T-helper 2 cell treated with Interferon-gamma antibody and Interleukin-4, amounts not matched to agents 100 ng/mL and 5 ng/mL, for 36 hours (primary cell): ENCODE measurements at places on chromosomes 3 and 15. TPM values are rescaled to one million over a fixed set of nuclear protein-coding genes. Genes with fewer than 3 reads are reported as not detected.

Gene CLDN18
- not detected in 2 replicates for total RNA-seq

Gene NECTIN3
- 1.3 and 1.5 TPM in 2 replicates for total RNA-seq

Gene LYZL4
- not detected in 2 replicates for total RNA-seq

Gene ROBO1
- total RNA-seq, result 0.11 TPM in 1 of 2 replicates, not detected in the other

Gene APBA2
- total RNA-seq, result 7.0 and 8.1 TPM in 2 replicates

Gene STXBP5L
- total RNA-seq, result not detected in 2 replicates

Gene GPR87
- 0.09 and 0.20 TPM in 2 replicates for total RNA-seq

Gene NAALADL2
- total RNA-seq, result not detected in 2 replicates

Gene TXNRD3
- 0.25 and 0.27 TPM in 2 replicates for total RNA-seq

Gene IQCF5
- not detected in 2 replicates for total RNA-seq

Gene SLC38A3
- total RNA-seq, result not detected in 2 replicates

Gene SOX14
- total RNA-seq, result not detected in 2 replicates

Gene ISLR
- not detected in 2 replicates for total RNA-seq

Gene GPR176
- 0.05 TPM in 1 of 2 replicates, not detected in the other for total RNA-seq

Gene FILIP1L
- 5.0 and 5.5 TPM in 2 replicates for total RNA-seq

Gene TMEM212
- not detected in 2 replicates for total RNA-seq

Gene C2CD4A
- total RNA-seq, result not detected in 2 replicates

Gene ITIH1
- not detected in 2 replicates for total RNA-seq

Gene EXD1
- total RNA-seq, result not detected in 2 replicates

Gene DZIP3
- 9.2 and 9.6 TPM in 2 replicates for total RNA-seq

Gene C15orf39
- total RNA-seq, result 113 and 117 TPM in 2 replicates

Gene TTC14
- total RNA-seq, result 66.9 and 67.4 TPM in 2 replicates

Gene HDAC11
- 1.3 TPM in 2 replicates for total RNA-seq

Gene FXR1
- 123 and 135 TPM in 2 replicates for total RNA-seq

Gene SCN11A
- total RNA-seq, result 0.09 TPM in 1 of 2 replicates, not detected in the other

Gene SMCO1
- total RNA-seq, result not detected in 2 replicates

Gene TEX55
- not detected in 2 replicates for total RNA-seq

Gene GOLGA8M
- total RNA-seq, result 3.9 and 4.4 TPM in 2 replicates

Gene GLDN
- total RNA-seq, result not detected in 2 replicates

Gene CACNA2D2
- 0.41 and 0.68 TPM in 2 replicates for total RNA-seq

Gene OXSM
- 12.2 and 13.3 TPM in 2 replicates for total RNA-seq

Gene MUC4
- 0.34 and 0.39 TPM in 2 replicates for total RNA-seq

Gene ARHGEF26
- total RNA-seq, result 0.09 and 0.41 TPM in 2 replicates

Gene FBXL22
- total RNA-seq, result 0.41 and 0.73 TPM in 2 replicates

Gene HRG
- not detected in 2 replicates for total RNA-seq

Gene KLHL40
- total RNA-seq, result not detected in 2 replicates

Gene SQOR
- 92.6 and 98.4 TPM in 2 replicates for total RNA-seq

Gene PPP1R14D
- not detected in 2 replicates for total RNA-seq

Gene LDHAL6B
- total RNA-seq, result not detected in 2 replicates

Gene ABI3BP
- total RNA-seq, result not detected in 2 replicates

Gene POTEB3
- total RNA-seq, result not detected in 2 replicates

Gene ADPRH
- 2.8 TPM in 2 replicates for total RNA-seq
